B cell (primary cell): ENCODE measurements at places on chromosomes 11 and 22. TPM values are rescaled to one million over a fixed set of nuclear protein-coding genes. Genes with fewer than 3 reads are reported as not detected.

DNA sequence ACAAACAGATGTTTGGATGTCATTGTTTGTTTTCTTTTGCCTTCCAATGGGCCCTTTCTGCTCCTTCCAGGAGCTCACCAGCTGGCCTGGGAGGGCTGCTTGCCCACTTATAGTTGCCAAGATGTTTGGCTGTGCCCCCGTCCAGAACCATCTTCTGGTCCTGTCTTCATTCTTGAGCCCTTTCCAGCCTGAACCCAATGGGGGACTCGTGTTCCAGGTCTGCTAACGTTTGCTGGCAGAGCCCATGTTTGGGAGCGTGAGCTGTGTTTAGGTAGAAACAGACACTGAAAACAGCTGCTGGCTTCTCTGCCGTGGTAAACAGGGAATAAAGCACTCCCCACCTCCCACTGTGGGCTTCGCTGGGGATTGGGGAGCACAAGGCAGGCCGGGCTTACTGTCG is 83.2 kb upstream of the SYT13 start:
- no peak for DNase-seq

DNA sequence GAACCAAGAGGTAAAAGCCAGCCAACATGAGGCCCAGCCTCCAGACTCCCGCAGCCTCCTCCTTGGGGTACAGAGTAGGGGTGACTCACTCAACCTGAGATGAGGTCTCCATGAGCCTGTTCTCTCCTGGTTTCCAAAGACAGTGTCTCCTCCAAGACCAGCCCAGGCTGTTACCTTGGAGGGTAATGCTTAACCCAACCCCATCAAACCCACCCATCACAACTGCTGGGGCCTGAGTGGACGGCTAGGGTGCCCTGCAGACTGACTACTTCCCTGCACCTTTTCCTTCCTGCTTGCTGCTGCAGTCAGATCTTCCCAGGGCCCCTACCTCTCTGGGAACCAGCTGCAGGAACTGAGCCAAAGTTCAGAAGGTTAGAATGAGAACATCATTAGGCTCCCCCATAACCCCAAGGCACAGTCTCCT is 5.1 kb upstream of the NOL12 start:
- peak; percentile 10 for DNase-seq

The MS4A15 gene
- not detected in 2 replicates for total RNA-seq

The SSH3 gene
- 7.2 and 8.5 TPM in 2 replicates for total RNA-seq

DNA sequence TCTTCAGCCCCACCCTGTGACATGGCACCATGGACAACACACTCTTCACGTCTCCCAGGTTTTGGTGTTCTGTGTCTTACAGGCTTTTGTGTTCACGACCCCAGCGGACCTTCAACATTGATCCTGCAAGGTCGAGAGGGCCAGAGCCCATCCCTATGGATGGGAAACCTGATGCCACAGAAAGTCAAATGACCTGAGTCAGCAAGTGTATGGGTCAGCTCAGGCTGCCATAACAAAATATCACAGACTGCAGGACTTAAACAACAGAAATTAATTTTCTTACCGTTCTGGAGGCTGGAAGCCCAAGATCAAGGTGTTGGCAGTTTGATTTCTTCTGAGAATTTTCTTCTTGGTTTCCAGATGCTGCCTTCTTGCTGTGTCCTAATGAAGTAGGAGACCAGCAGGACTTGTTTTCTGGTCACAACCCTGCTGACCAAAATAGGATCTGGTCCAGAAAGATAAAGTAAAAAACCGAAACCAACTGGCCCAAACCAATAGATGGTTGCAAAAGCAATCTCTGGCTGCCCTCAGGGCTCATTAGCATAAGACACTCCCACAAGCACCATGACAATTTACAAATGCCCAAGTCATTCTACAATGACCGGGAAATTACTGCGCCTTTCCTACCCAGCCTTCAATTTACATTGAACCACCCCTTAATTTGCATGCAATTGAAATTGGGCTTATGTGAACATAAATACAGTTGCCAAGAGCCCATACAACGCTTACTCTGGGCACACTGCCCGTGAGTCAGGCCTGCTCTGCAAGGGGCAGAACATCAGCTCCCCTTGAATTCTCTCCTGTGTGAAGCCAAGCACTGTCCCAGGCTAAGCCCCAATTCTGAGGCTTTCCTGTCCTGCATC is 113.9 kb downstream of the RPS6KA4 start:
- no peak for DNase-seq

- no peak for DNase-seq
These were observed 728.1 kb downstream of the BRD1 start for GRCh38 chr22:49099496-49100124.

- no peak for DNase-seq
These were observed 68.5 kb downstream of the SCUBE1 start for GRCh38 chr22:43274595-43275240.

The PKNOX2 gene
- total RNA-seq = not detected in 2 replicates

The RELT gene
- 92.4 and 97.1 TPM in 2 replicates for total RNA-seq

GRCh38 chr11:120404495-120404894 is 68.3 kb downstream of the ARHGEF12 start:
- no peak for DNase-seq

DNA sequence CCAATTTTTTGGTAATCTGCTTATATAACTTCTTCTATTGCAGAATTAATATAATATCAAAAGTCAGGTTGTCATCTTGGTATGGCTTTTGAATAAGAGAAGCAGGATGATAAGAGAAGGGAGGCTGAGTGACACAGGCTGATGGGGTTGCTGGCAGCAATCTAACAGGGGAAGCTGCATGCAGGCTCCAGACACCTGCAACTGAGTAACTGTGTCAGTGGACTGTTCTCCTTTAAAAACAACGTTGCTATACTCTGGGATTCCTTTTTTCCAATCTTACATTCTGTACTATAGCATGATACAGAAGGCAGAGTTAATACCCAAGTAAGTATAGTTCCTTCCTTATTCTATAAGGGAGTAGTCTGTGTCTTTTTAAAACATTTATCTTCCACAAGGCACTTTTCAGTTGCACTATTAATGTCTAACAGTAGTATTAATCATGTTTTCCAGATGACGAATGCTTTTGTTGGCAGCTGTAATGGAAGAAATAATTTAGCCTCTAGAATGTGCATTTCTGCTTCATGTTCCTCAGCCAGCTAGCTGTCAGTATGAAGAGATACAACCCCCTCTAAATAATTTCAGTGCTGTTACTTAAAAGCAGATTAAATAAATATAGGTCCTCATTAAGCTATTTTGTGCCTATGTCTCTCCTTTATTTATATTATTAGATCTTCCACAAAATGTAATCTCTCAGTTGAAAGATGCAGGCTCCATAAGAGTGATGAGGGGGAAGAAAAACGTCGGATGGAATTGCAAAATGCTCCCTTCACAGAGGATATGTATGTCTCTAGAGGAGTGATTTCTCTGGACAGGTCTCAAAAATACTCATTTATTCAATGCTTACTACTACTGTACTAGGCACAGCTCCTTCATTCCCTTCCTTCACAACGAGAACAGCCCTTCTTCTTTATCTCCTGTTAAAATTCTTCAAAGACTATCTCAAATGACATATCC is 50.8 kb downstream of the ATG16L2 start:
- DNase-seq = no peak

- no peak for DNase-seq
These were observed 8.6 kb upstream of the ARHGAP8 start for GRCh38 chr22:44743804-44744211.

The MAPK8IP1 gene
- 1.4 and 2.1 TPM in 2 replicates for total RNA-seq

The GALNT18 gene
- not detected in 2 replicates for total RNA-seq

- DNase-seq = no peak
These were observed 12.4 kb downstream of the SLC25A18 start for GRCh38 chr22:17575681-17576080.

GRCh38 chr11:111059726-111060125 is 185.8 kb upstream of the POU2AF2 start:
- no peak for DNase-seq

DNA sequence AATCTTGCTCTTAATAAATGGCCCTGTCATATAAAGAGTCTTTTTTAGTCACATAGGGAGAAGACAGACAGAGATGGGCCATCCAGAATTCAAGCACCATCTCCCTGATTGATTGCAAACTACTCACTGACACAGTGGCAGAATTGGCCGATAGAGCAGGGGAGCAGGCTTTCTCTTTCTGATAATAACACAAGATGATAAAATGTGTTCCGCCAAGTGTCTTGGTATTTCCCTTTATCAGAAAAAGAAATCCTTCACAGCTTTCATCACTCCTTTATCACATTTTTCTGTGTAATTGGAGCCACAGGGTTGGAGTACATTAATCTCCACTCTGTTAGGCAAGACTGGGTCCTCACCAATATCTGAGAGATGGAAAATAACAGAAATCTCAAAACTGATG is 406.0 kb downstream of the TMEM135 start:
- no peak for DNase-seq

The PACS1 gene
- total RNA-seq = 303 and 325 TPM in 2 replicates

DNA sequence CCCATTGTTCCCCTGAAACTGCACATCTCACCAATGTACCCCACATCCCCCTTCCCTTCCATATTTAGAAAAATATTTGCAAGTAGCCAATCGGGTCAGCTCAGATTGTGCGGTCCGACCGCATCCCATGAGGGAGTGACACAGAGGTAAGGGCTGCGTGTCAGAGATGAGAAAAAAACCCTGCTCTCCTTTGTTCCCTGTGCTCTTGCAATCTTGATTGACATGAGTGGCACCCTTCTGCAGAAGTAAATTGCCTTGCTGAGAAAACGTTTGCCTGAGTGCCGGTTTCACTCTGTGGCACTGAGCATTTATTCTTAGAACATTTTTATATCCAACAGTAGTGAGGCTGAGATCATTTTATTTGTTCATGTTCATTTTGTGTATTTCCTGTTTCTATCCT is 81.6 kb upstream of the CCDC90B start:
- no peak for DNase-seq

- no peak for DNase-seq
These were observed 1.4 kb upstream of the VWA5A start for GRCh38 chr11:124113890-124114289.

- DNase-seq = no peak
These were observed 99.3 kb upstream of the FSHB start for GRCh38 chr11:30131535-30131934.

The C1QTNF6 gene
- total RNA-seq = 18.3 and 18.5 TPM in 2 replicates

DNA sequence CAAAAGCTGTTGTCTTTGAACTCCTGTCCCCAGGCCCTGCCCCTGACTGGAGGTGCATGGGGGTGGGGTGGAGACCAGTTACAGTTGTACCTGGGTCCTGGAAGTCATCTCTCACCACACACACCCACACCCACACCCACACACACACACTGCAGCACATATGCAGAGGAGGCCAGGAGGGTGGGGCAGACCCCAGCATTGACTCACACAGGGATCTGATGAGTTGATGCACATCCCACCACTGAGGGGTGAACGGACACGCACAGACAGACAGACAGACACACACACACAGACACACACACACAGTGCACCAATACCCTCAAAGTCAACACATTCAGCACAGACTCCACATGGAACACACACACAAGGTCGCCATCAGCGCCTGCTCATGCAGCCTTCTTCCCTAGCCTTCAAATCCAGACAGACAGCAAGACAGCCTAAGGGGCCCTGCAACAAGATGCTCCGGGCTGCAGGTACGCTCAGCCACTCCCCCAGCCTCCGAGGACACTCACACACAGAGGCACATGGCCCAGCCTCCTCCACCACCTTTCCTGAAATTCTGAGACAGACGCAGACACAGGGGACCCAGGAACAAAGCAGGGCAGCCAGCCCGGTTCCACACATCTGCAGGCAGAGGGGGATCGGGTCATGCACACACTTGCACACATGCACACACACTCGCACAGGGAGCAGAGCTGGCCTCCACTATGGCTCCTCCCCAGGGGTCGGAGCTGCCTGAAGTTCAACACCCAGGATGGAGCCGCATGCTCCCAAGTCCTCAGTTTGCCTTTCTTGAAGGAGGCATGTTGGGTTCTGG is 26.5 kb downstream of the SYT7 start:
- DNase-seq = no peak

DNA sequence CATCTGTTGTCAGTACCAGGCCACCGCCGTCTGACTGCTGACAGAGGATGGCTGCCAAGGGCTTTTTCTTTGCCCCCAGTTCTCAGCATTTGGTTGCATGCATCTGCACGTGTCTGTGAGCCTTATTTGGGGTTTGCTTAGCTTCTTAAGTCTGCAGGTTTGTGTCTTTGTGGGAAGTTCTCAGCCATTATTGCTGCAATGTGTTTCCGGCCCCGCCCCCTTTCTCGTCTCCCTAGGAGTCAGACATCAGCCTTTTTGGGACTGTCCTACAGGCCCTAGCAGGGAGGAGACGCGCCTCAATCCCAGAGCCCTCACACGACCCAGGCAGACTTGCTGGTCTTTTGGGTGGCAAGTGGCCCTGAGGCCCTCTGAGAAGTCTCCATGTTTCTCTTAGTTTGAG is 8.0 kb downstream of the MOB2 start:
- no peak for DNase-seq

GRCh38 chr11:80925321-80925720 is 1484.5 kb upstream of the TENM4 start:
- no peak for DNase-seq

The C11orf58 gene
- 125 and 129 TPM in 2 replicates for total RNA-seq

- no peak for DNase-seq
These were observed 13.2 kb upstream of the HEPHL1 start for GRCh38 chr11:94007906-94008305.

GRCh38 chr22:37045958-37046357 is 5.6 kb upstream of the KCTD17 start:
- no peak for DNase-seq

GRCh38 chr11:72812967-72813739 is 1.1 kb upstream of the ATG16L2 start:
- DNase-seq = peak; percentile 72

DNA sequence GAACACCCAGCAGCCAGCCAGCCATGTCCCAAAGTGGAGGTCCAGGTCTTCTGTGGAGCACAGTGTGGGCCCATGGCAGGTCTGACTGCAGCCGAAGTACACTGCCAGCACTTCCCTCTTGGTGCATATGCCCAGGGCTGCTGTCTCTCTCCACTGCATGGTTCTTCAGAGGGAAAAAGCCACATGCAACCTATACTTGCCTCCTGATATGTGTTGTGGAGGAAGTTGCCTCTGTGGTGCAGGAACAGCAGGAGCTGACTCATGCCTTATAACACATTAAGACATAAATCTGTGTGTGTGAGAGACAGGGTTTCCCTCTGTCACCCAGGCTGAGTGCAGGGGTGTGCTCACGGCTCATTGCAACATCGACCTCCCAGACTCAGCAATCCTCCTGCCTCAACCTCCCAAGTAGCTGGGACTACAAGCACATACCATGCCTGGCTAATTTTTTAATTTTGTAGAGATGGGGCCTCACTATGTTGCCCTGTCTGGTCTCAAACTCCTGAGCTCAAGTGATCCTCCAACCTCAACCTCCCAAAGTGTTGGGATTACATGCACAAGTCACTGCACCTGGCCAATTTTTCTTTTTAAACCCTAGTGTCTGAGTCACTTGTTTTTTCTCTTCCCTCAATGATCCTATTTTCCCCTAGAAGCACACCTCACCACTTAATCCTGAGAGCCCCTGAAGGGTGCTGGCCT is 98.8 kb downstream of the MPPED2 start:
- DNase-seq = no peak

- no peak for DNase-seq
These were observed 200.3 kb upstream of the MPPED2 start for GRCh38 chr11:30786256-30787110.

- DNase-seq = peak; percentile 45
These were observed 430 bp downstream of the CDC42EP1 start for GRCh38 chr22:37560608-37561211.

The GSTT2 gene
- total RNA-seq = not detected in 2 replicates

- DNase-seq = no peak
These were observed 12.4 kb downstream of the CAVIN3 start for GRCh38 chr11:6307876-6308275.

GRCh38 chr11:65036931-65037330 is 4.1 kb upstream of the SAC3D1 start:
- no peak for DNase-seq
